ENCODE measurements at places on chromosomes 2 and 18.

DNA sequence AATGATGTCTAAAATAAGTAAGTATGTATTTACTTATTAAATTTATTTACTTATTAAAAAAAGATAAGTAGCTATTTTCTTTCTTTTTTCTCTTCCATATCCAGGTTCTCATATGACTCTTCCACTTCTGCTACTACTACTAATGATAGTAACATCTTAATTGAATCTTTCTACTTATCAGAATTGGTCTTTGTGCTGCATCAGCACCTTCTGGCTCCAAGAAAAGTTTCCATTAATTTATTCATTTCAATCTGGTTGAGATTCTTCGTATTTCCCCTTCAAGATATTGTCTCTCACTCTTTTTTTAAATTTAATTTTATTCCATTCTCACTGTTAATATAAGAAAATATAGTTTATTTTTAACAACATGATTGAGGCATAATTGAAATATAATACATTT lies 1675.4 kb downstream of the DPP10 start:
- no peak for DNase-seq

DNA sequence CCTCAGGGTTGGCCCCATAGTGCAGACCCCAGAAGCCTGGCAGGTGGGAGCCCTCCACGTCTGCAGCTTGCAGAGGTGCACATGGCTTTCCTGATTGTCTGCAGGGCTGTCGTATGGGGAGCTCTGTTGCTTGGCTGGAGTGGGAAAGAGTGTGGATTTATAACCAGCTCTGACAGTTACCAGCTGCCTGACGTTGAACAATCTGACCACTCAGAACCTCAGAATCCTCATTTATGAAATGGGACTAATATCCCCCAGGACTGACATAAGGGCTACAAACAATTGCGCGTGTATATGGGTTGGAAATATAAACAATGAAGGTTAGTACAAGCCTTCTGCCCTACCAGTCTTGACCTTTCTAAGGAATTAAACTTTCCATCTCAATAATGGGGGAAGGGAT lies 13.9 kb upstream of the PXDN start:
- DNase-seq, result no peak

- DNase-seq, result no peak
These were observed 104.5 kb upstream of the KLHL14 start for GRCh38 chr18:32877371-32877770.

DNA sequence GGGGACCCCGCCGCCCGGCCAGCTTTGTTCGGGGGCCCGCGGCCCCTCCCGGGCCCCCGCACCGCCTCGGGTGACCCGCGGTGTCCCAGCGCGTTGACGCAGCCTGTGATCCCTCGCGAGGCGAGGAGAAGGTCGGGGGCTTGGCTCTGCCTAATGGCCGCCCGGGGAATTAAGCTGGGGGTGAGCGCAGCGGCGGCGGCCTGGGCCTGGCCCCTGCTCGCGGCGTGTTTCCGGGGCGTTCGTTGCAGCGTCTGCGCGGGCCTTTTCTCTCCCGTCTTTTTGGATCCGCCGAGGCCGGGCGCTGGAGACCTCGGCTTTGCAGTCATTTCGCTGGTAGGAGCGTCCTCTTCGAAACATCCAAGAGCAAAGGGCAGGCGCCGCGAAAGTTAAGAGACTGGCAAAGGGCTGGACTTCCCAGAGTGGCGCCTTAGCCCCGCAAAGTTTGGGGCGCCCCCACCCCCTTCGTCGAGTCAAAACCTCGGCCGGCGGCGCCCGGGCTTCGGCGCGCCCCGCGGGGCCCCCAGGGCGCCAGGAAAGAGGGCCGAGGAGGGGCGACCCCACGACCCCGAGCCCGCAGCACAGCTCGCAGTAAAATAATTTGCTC lies 1.3 kb downstream of the SALL3 start:
- no peak for DNase-seq

DNA sequence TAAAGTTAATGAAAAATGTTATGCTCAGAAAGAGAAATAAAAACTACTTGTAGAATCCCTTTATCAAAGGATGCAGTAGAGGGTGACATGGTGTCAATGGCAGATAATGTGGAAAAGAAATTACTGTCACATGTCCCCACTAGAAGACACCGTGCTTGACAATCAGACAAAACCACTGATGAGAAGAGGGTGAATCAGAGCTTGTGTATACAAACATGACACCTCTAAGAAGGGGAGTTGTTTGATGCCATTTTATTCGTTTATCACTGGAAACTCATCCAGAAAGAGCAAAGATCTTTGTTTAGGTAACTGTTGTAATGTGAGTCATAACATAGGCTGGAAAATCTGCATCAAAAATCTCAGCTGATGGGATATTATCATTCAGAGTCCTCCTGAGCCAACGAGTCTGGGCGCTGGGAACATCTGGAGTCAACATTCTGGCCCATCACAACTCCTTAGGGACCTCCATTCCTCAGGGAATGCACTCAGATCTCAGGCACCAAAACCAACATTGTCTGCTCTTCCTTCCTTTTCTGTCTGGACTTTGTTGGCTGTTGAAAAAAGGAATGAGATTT lies 49.5 kb upstream of the RAB12 start:
- no peak for DNase-seq

DNA sequence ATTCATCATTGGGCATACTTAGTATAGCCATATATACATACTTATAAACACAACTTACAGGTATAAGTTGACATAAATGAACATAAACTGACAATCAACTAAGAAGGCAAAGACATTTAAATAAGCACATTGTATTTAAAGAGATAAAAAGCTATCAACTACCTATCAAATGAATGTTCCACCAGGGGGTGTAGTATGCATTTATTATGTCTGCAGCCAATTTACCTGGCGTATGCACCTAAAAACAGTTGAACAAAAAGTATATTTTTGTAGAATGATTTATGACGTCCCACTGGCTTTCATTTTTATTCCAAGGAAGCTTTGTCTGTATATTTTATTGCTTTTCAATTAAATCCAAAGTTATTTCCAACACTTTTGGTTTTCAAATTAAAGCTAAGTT lies 323.5 kb downstream of the AFF3 start:
- DNase-seq, result no peak

DNA sequence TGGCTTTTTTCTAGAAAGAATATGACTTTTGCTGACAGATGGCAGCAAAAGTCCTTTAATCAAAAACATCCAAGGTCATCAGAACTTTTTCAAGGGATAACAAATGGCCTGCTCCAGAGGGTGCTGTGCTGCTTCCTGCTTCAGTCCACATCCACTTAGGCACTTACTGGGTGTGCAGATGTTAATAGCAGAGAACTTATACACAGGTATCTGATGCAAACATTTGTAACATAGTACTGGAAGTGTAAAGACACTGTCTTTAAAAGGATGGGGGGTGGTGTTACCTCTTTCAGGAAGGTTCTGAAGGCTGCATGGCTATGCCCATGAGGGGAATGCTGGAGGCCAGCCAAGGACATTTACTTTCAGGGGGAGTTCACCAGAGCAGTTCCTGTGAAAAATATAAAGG lies 5.5 kb downstream of the HOXD8 start:
- no peak for DNase-seq

GRCh38 chr18:60113396-60113795 lies 213.6 kb downstream of the PMAIP1 start:
- no peak for DNase-seq

DNA sequence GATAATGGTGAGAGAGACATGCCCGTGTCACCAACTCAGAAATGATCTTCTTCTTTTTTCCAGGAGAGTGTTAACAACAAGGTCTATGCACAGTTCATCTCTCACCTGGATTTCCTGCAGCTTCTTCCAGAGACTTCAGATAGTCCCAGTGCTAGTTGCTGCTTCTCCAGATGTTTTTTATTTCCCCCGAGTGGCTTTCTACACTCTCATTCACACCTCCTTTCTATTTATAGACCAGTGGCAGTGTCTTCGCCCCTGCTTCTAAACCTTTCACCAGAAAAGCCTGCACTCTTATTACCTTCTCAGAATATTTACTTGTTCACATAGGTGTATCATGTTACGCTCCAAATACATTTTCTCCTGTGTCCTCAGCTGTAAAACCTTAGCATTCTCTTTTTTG lies 558.8 kb upstream of the CHAC2 start:
- DNase-seq, result no peak

GRCh38 chr2:53051157-53051556 lies 716.4 kb upstream of the CHAC2 start:
- no peak for DNase-seq

DNA sequence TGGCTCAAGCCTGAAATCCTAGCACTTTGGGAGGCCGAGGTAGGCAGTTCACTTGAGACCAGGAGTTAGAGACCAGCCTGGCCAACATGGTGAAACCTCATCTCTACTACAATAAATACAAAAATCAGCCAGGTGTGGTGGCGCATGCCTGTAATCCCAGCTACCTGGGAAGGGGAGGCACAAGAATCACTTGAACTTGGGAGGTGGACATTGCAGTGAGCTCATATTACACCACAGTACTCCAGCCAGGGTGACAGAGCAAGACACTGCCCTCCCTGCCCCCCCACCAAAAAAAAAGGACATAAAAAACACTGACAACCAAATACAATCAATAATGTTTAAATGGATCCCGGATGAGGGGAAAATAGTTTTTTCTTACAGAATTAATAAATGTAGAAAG lies 7.8 kb downstream of the TIA1 start:
- no peak for DNase-seq

DNA sequence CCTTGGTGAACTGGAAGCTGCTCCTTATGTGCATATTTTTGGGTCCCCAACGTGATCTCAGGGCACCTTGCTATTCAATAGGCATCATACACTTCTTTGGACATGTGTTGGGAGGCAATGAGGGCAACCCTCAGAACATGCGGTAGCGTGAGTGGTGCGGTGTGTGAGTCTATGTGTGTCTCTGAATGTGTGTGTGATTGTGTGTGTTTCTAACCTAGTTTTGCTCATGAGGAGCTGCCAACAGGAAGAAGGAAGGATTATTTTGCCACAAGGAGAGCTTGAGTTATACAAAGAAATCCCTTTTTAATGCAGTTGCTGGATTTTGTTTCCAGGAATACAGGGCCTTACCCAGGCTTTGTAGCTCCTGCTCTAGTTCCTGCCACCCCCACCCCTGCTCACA lies 75.8 kb upstream of the ITGA6 start:
- no peak for DNase-seq

DNA sequence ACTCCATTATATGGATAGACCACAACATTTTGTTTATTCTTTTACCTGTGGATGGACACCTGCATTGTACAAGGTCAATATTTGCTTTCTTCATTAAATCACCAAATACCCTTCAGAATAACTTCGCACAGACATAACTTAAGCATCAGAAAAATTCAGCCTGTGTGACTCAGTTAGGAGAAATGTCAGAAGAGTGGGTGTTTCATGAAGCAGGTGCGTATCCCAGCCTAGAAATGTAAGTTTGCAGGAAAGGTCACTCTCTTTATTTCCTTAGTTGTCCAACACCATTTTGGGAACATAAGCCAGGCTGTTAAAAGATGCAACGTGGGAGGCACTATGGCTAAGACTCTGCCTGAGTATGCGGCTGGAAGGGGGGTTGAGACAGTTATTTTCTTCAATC lies 48.6 kb upstream of the FHL2 start:
- no peak for DNase-seq

GRCh38 chr2:10254373-10255188 lies 48.1 kb upstream of the HPCAL1 start:
- DNase-seq, result no peak

DNA sequence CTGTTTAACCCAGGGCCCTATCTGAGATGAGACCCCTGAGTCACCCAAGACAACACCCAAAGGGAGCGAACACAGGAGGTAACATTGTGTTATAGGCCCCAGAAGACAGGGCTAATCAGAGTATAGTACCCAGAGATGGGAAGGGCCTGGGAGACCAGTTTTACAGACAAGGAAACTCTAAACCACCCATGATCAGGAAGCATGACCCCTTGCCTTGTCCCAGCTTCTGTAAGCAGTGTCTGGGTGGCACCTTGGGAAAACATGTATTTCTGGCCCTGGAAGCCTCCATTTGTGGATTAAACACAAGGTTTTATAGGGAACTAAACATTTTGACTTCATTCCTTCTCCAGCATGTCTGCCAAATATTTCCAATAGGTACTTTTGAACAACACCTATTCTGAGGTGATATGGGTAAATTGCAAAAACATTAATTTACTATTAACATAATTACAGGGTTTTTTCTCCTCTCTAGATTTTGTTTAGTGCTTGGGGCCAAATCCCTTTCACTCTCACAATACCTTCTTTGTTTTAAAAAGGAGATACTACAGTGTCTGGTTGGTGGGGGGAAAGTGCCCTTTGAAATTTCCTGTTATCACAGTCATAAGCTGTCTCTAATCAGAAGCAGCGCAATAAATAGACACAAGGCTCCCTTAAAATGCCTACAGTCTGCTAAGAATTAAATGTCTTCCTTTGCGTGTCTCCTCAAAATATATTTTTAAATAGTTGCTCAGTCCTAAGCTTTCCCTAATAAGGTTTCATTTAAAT lies 341.1 kb downstream of the BCL11A start:
- no peak for DNase-seq

DNA sequence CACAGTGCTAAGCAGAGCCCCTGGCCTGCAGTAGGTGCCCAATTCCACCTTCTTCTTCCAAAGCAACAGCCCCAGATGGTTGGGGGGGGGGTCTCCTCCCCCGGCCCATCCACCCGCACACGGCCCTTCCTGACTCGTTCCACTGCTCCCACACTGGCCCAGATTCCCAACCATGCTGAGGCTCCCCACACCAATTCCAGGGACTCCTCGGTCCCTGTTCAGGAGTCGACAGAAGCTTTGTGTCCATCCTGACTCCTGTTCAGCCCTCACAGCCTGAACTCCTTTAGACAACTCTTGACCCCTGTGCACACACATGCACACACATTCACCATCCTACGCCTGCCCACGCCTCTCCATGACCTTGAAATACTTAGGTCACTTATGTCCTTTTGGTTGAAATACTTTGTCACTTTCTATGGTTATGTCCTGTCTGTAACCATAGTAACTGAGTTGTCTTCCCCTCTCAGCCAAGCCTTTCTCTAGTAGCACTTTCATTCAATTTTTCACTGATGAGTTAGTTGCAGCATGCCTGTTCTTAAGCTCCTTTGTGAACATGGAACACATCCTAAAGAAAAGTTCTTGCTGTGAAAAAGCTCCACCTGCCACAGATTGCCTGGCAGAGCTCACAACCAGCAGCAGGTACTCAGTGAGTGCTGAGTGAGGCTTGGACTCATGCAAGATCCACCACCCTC lies 225.8 kb downstream of the SEPTIN10 start:
- no peak for DNase-seq

DNA sequence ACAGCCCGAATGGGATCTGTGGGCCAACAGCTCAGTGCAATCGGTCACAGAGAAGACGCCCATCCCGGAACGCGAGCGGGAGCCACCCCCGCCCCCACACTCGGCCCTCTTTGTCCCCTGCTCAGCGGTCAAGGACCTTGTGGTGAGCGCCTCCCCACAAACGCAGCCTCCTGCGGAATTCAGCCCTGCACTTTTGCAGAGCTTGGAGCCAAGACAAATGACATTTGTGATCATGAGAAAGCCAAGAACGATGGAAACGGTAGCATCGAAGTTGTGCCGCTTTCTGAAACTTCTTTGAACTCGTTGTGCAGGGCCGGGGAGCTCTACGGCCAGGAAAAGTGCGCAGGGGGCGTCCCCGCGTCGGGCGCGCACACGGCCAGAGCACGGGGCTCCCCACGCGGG lies 6.7 kb upstream of the SALL3 start:
- DNase-seq, result no peak

- no peak for DNase-seq
These were observed 251.3 kb downstream of the PARD3B start for GRCh38 chr2:204796581-204796980.
